Suprapubic skin (tissue), 4 donors: ENCODE measurements at places on chromosomes 4 and X.

GRCh38 chr4:182145334-182145905 lies 97.8 kb upstream of the TENM3 start:
- DNase-seq: no peak

DNA sequence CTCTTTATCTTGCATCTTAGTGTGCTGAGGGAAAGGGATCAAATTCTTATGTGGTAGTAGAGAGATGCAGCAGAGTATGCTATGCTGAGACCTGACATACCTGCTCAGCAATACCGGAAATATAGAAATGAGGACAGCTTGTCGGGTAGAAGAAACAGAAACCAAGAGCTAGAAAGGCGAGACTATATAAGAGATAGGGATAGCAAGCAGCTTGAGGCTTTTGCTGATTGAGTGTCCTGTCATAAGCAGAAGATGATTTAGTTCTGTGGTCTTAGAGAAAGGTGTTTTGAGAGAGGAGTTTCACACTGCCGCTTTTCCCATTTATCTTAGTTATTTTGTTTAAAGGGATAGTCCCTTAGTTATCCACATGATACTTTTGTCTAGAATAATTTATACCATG lies 31.7 kb downstream of the USP9X start:
- DNase-seq: no peak

GRCh38 chr4:142686081-142686480 lies 160.0 kb downstream of the INPP4B start:
- no peak for DNase-seq

GRCh38 chr4:137378393-137378792 lies 153.9 kb downstream of the PCDH18 start:
- no peak for DNase-seq

DNA sequence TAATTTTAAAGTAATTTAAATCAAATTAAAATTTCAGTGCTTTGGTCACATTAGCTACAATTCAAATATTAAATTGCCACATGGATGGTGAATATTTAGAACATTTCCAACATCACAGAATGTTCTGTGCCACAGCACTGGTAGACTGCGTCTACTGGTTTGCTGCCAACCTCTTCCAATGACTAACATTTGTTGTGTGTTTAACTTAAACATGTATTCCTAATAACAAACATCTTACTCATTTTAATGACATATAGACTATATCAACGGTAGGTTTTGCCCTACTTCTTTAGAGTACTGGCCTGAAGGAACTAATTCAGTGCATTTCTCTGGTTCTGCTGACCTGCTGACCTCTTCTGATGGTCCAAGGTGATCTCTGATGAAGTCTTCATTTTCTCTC lies 157.6 kb downstream of the DCK start:
- DNase-seq: no peak

- DNase-seq: no peak
Observed at GRCh38 chr4:182223708-182224107, 19.5 kb upstream of the TENM3 start.

DNA sequence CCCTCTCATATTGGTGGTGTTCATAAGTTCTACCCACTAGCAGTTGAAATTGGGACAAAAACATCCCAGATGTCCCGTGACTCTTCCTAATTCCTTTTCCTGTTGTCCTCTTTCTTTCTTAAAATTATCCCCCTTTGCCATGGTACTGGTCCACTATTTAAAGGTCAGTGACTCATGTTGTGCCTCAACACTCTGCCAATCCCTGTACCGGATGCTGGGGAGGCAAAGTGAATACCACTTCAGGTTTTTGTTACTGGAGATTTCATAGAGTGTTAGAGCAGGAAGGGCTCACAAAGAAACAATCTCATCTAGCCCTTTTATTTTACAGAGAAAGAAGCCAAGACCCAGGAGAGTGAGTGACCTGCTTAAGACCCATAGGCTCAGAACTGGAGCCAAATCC lies 24.6 kb downstream of the SEPTIN11 start:
- no peak for DNase-seq

DNA sequence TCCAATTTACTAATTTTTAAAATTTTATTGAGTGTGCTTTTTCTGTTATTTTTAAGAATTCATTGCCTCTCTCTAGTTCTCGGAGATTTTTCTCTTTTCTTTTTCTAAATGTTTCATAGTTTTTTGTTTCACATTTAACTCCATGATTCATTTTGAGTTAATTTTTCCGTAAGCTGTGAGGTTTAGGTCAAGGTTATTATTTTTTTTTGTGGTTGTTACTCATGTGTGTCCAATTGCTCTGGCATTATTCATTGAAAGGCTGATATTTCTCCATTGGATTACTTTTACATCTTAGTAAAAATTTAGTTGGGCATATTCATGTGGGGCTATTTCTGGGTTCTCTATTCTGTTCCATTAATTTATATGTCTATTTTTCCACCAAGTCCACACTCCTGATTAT lies 220.8 kb downstream of the MID1IP1 start:
- no peak for DNase-seq

- no peak for DNase-seq
Observed at GRCh38 chr4:105154576-105154975, 7.9 kb downstream of the TET2 start.

DNA sequence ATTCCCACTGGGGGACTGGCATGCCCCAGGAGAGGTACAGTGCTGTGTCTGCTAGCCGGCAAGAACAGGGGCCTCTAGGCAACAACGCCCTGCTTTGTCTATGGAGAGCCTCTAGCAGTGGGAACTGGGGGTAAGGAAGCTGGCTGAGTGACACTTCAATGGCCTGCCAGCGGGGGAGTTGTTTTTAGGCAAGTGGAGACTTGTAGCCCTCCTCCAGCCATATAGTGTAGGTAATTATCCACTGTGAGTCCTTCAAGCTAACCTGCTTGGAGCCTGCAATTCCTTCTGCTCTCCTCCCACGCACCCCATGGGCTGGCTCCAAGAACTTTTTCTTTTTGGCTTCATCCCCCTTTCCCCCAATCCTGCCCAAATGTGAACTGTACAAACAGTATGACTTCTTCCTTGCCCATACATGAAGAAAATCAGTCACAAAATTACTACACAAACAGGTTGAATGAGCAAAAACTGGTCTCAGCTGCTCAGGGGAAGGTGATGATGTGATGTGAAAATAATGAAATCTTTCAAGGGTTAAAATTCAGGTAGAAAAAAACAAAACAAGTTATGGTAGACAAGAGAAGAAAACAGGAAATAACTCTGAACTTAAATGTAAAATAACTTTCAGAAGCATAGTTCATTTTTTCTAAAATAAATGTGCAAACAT lies 33.1 kb downstream of the LEF1 start:
- DNase-seq: no peak

- DNase-seq: no peak
Observed at GRCh38 chr4:172546782-172547181, 621.8 kb upstream of the GALNT7 start.

DNA sequence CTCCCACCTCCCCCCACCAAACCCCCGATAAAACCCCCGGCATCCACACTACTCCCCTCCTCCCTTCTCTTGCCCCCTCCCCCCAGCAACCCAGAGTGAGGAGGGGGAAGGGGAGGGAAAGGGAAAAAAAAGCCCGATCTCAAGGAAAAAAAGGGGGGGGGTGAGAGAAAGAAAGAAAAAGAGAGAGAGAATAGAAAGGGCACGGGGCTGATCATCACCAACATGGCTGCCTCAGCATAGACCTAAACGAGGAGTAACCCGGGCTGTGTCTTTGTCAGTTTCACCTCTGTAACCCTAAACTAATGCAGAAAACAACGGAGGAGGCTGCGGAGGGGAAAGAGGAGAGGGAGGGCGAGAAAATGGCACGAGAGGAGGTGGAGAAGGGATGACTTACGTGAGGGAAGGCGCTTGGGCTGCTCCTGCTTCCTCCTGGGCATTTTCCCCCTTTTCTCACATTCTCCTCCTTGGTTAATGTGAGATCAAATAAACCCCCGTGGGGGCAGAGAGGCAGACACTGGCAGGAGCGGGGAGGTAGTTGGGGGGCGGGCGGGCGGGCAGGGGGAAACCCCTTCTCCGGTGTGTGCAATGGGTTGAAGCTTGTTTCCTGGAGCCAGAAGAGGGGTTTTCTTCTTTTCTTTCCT lies 532 bp downstream of the ZNF827 start:
- DNase-seq: no peak

DNA sequence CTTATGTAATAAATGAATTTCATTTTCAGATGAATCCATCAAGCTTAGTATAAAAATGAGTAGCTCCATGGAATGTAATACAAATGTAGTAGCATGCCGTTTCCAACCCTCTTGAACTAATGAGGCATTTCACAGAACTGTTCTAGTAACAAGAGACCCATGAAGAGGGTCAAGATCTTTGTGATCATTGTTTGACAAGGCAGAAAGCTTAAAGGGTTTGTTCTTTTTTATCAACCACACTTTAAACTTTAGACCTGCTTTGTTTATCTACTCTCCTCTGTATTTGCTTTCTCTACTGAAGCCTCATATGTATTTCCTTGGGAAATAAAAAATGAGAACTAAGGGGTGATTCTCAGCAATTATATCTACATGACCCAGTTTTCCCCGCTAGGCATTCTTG lies 513.9 kb downstream of the ARAP2 start:
- no peak for DNase-seq

GRCh38 chr4:118047043-118047442 lies 12.8 kb downstream of the NDST3 start:
- DNase-seq: no peak

DNA sequence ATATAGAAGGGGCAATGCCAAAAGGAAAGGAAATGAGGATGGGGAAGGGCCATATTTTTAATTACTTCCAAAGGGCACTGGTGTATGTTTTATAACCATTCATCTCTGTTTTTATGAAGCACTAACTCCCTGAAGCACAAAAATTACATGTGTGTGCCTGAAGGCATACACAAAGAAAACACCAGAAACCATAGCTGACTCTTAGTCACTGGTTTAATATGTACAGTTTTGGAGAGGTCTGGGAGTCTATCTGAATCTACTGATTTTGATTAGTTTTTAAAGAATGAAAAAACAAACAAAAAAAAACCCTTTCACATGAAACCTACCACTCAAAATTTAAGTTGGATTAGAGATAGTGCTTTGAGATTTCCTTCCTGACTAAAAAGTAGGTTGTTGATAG lies 438.7 kb downstream of the RPA4 start:
- no peak for DNase-seq

DNA sequence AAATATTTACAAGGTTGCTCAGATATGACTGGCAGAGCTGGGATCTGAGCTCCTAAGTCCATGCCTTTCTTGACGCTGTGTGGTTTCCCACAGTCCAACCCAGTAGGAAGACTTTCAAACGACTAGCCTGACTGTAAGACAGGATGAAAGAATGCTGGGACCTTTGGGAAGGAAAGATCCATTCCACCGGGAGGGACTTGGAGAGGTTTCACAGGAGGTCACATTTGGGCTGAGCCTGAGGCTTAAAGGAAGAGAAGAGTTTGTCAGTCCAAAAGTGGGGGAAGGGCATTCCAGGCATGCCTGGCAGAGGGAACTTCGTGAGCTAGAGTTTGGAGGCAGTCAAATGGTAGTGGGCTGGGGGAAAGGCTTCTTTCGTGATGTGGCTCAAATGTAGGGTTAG lies 1.5 kb downstream of the STARD8 start:
- DNase-seq: no peak

- no peak for DNase-seq
Observed at GRCh38 chr4:88660446-88661294, 37.0 kb downstream of the NAP1L5 start.

- no peak for DNase-seq
Observed at GRCh38 chrX:70281951-70282350, at the start of gene RAB41. RAB41 (plus strand) TSS chrX:70282172; CDS start chrX:70282218, 46 bp downstream.

- peak; percentile 90 for DNase-seq
Observed at GRCh38 chr4:15002659-15003400, 549 bp downstream of the CPEB2 start.

- DNase-seq: no peak
Observed at GRCh38 chr4:29805245-29805644, 914.9 kb upstream of the PCDH7 start.

DNA sequence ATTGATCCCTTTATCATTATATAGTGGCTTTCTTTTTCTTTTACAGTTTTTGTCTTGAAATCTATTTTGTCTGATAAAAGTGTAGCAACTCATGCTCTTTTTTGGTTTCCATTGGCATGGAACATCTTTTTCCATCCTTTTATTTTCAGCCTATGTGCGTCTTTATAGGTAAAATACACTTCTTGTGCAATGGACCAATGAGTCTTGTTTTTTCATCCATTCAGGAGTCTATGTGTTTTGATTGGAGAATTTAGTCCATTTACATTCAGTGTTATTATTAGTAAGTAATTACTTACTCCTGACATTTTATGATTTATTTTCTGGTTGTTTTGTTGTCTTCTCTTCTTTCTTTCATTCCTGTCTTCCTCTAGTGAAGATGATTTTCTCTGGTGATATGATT lies 66.4 kb upstream of the IL2 start:
- DNase-seq: no peak

DNA sequence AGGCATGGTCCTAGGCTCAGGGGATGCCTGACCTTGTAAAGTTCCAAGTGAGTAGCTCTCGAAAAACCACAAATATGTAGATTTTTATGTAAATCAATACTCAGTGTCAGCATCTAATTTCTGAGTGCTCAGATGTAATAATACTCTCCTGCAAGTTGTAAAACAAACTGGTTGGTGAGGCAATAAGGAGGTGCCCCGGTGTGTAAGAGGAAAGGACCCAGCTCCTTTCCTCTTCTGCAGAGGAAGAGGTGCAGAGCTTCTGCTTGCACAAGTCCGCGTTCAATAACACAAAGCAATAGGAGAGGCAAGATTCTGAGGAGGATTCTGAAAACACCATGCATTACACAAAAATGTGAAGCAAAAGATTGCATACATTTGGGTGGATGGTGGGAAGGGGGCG lies 43.6 kb upstream of the ENPP6 start:
- no peak for DNase-seq

- peak; percentile 69 for DNase-seq
Observed at GRCh38 chr4:47855350-47855749, 17.5 kb upstream of the CORIN start.

DNA sequence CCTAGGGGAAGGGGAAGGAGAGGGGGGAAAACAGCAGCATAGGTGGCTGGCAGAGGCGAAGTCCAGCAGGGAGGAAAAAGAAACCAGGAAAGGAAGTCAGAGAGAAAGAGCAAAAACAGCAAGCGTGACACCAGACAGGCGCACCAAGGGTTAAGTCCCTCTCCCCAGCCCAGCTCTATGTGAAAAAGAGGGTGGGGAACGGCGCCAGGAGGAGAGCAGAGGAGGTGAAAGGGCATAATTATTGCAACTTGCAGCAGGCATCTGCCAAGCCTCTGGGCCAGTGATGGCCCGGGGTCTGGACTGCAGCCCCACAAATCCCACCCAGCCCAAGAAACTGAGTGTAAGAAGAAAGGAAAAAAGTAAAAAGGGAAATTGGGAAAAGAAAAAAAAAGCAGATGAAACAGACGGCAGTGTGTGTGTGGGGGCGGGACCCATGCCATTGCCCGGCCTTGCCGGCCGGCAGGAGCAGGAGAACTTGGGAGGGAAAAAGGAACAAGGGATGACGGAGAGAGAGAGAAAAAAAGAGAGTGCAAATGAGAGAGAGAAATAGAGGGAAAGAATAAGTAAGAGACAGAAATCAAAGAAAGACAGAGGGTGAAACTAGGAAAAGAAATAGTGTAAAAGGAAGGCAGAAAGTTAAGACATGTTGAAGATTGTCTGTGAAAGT lies 14.1 kb upstream of the RHOXF2 start:
- no peak for DNase-seq

GRCh38 chrX:68947882-68948605 lies 119.2 kb downstream of the EFNB1 start:
- DNase-seq: no peak

- DNase-seq: peak; percentile 96
Observed at GRCh38 chrX:47650164-47651042, at the start of gene ELK1. ELK1 (minus strand) TSS chrX:47650563; CDS start chrX:47641441, 9,122 bp downstream.

- no peak for DNase-seq
Observed at GRCh38 chrX:153802513-153803045, 8.1 kb downstream of the SSR4 start.

- no peak for DNase-seq
Observed at GRCh38 chrX:13938829-13939530, 90.7 kb downstream of the GEMIN8 start.

GRCh38 chr4:74456056-74456744 lies 11.3 kb downstream of the AREG start:
- DNase-seq: no peak
